ENCODE measurements at places on chromosomes 4 and X. TPM values are rescaled to one million over a fixed set of nuclear protein-coding genes. Genes with fewer than 3 reads are reported as not detected.

ZMAT1 gene
- 2.0 TPM for total RNA-seq

ALAS2 gene
- not detected for total RNA-seq

GRCh38 chr4:137960371-137961050 is 281.6 kb downstream of the SLC7A11 start:
- peak; percentile 88 for DNase-seq
- peak overlapping the region; percentile 47 for H3K27ac ChIP-seq
- peaks cover 12% of the 10 kb centered on the region for H3K4me1 ChIP-seq
- H3K36me3 ChIP-seq = no peaks in the 10 kb centered on the region
- H3K4me3 ChIP-seq = peak overlapping the region; percentile 18

DNA sequence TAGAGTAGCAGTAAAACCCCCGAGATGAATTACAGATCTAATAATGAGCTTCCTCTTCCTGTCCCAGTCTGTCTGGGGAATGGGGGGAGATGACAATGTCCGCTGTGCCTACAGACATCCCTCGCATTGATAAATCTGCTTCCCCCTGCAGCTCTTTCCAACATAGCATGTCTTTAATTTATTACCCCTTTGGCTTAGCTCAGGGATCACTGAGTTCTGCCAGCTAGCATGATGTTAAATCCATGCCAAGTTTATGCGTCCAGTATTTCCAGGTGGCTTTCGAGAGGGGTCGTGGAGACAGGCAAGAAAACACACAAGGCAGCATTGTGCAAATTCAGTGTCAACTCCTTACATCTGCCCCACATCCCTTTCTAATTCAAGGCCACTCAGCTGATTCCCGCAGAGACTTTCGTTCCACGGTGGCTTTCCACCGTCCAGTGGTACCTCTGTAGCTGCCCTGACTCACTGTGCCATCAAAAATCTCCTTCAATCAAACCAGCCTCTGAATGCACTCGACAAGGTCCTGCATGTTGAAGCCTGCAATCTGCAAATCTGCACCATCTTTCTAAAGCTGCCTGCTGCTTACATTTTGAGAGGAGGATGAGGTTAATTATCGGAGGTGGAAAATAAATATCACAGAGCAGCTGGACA is 75.1 kb downstream of the MXRA5 start:
- H3K27ac ChIP-seq = peak overlapping the region; percentile 80
- H3K4me1 ChIP-seq = peaks cover 23% of the 10 kb centered on the region
- H3K4me3 ChIP-seq = peak overlapping the region; percentile 24
- DNase-seq = no peak
- no peaks in the 10 kb centered on the region for H3K27me3 ChIP-seq
- no peaks in the 10 kb centered on the region for H3K36me3 ChIP-seq

DNA sequence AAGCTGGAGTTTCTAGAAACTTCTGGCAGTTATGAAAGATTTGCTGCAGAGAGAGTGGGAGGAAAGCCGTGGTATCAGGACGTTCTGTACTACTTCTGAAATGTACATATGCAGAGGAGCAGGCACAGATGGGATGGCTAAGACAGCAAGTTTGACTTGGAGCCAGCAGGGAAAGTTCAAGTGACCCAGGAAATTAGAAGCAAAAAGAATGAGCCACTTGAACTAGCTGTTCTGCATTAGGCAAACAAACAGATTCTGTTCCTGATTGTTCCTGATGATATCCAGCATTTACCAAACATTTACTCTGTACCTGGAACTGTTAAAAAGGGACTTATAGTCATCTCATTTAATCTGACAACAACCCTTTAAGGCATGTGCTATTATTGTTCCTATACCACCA is 41.4 kb upstream of the CXCL13 start:
- H3K4me3 ChIP-seq = no peak overlapping the region
- H3K27ac ChIP-seq = no peak overlapping the region
- DNase-seq = no peak
- no peaks in the 10 kb centered on the region for H3K4me1 ChIP-seq
- H3K36me3 ChIP-seq = no peaks in the 10 kb centered on the region
- H3K27me3 ChIP-seq = no peaks in the 10 kb centered on the region

All from astrocyte (in vitro differentiated cells and primary cell).